ENCODE measurements at places on chromosomes 3 and 15.
A peak's percentile ranks its signal among the peaks of the same experiment; 100 is the strongest.

- no peak for DNase-seq
Observed at GRCh38 chr3:187064210-187065115, 74.8 kb downstream of the RPL39L start.

- DNase-seq: no peak
Observed at GRCh38 chr3:46736006-46736872, 18.6 kb upstream of the PRSS50 start.

DNA sequence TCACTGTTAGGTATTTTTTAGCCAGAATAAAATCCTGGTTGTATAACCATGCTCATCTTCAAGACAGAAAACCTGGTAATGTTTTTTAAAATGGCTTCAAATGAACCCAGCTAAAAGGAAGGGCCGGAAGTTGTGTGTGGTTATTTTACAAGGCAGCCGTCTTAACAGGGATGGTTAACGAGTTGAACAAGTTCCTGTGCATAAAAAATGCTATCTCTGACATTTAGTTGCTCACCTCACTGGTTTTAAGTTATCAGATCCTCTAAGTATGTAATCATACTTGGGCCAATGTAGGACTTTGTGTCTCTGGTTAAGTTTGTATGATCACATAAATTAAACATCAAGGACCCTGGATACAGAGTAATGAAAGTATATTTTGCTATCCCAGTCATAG lies 2.1 kb downstream of the ATP11B start:
- DNase-seq: no peak

DNA sequence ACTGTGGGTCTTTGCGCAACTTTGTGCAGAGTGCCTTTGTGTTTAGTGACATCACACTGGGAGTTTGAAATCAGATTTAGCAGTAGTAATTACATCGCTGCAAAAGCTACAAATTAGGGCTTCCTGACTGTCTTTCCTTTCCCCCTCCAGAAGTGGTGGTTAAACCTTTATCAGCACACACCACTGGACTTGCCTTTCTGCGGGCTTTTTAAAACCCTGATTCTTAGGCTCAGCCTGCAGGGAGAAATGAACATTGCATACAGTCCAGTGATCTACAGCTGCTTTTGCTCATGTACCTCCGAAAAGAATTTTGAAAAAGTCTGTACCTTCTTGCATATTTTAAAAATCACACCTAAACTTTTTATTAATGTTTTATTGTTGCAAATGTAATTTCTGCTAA lies 219.7 kb upstream of the NAALADL2 start:
- DNase-seq: no peak

- DNase-seq: peak; percentile 39
Observed at GRCh38 chr3:143644370-143645089, 203.7 kb downstream of the SLC9A9 start.

GRCh38 chr15:68572309-68572708 lies 6.5 kb upstream of the CORO2B start:
- DNase-seq: no peak

DNA sequence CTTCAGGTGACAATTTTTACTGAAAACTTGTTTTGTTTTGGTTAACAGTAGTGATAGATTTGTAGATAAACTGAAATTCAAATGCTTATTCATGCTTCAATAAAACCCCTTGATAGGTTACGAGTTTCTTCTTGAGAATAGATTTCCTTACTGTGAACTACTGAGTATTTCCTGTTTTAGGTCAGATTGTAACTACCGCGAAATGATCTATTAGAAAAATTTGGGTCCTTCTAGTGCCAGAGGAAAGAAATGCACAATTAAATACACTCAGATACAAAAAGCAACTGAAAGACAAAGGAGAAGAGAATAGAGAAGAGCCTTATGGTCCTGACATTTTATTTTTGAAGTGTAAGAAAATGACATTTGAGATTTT lies 251.7 kb upstream of the TBL1XR1 start:
- DNase-seq: no peak

GRCh38 chr15:27867861-27868260 lies 231.3 kb downstream of the OCA2 start:
- DNase-seq: no peak

GRCh38 chr3:89851974-89852621 lies 744.7 kb downstream of the EPHA3 start:
- no peak for DNase-seq

GRCh38 chr15:39736412-39737195 lies 46.0 kb downstream of the FSIP1 start:
- no peak for DNase-seq

GRCh38 chr3:29335438-29335837 lies 54.6 kb downstream of the RBMS3 start:
- DNase-seq: no peak

DNA sequence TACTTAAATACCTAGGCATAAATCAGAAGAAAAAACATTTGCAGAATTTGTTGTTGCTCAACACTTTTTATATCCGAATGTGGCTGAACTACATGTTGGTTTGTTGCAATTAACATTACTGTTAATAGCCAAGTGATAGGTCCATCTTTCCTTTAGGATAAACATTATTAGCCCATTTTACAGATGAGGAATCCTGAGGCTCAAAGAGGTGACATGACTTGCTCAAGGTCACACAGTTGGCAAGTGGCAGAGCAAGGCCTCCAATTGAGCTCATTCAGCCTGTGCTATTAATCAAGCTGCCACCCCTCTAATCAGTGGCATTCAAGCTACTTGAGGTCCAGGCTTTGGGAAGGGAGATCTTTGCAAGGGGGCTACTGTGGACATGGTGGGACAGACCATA lies 125.8 kb upstream of the ATP2B2 start:
- no peak for DNase-seq

DNA sequence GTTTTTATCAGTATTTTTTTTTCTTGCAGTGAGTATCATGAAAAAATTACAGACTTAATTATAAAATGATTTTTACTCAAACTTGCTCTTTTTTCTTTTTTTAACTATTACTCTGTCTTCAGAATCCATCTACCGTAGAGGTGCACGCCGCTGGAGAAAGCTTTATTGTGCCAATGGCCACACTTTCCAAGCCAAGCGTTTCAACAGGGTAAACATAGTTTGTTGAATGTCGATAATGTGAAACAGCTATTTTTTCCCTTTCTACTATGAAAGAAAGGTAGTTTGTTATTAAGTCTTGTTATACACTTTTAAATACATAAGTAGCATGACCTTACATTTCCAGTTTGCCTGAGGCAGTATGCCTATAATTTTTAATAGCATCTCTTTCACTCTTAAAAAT lies 45.6 kb downstream of the PRKCI start:
- no peak for DNase-seq

GRCh38 chr3:171704814-171705213 lies 105.5 kb downstream of the PLD1 start:
- DNase-seq: no peak

- DNase-seq: no peak
Observed at GRCh38 chr3:53100818-53101466, 29.3 kb downstream of the RFT1 start.

- no peak for DNase-seq
Observed at GRCh38 chr3:53062905-53063304, 17.0 kb upstream of the SFMBT1 start.

DNA sequence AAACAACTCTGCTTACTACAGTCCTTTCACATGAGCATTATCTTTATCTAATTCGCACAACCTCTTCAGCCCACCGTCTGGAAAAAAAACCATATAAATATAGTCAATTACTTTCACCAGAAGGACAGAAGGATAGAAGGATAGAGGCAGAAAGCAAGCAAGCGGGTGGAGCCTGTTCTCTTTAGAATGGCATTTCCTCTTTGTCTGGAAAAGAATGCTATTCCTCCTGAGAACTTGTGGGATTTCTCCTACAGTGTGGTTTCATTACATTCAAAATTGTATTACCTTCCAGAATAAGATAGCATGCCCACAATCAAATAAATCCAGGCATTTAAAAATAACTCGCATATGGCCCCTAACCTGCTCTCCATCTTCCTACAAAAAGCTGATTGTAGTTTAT lies 23.1 kb downstream of the SLC30A4 start:
- DNase-seq: no peak

GRCh38 chr3:14757153-14757700 lies 61.5 kb upstream of the FGD5 start:
- no peak for DNase-seq
